ENCODE measurements at places on chromosomes 6 and 20.

DNA sequence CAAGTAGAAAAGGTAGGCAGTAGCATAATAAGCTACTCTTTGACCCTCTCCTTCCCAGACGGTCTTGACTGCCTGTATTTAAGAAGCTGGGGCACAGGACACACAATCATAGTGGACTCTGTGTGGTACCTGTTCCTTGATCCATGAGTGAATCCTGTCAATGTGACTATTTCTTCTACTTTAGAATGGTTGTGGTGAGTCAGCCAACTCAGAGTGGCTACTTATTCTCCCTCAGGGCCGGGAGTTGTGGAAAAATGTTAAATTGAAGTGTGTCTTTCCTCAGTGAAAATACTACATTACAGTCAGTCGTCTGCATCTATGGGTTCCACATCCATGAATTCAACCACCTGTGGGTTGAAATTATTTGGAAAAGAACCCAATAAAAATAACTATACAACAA is 30.8 kb upstream of the PREP start:
- no peak for DNase-seq

DNA sequence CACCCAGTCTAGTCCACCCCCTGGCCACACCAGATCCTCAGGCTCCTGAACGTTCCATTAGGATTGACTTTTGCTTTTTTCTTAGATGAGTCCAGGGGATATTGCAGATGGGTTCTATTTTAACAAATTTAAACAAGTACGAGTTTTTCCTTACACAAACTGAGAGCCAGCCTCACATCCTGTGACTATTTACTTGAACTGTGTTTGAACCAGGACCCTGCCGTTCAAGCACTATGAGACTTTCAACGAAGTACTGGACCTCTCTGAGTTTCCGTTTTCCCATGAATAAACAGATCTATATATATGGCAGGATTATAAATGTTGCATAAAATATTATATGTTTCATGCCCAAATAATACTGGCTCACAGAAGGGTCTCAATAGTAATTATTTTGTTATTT is 1.4 kb upstream of the METTL24 start:
- no peak for DNase-seq

GRCh38 chr6:37200085-37200484 is 30.1 kb downstream of the PIM1 start:
- DNase-seq, result no peak

DNA sequence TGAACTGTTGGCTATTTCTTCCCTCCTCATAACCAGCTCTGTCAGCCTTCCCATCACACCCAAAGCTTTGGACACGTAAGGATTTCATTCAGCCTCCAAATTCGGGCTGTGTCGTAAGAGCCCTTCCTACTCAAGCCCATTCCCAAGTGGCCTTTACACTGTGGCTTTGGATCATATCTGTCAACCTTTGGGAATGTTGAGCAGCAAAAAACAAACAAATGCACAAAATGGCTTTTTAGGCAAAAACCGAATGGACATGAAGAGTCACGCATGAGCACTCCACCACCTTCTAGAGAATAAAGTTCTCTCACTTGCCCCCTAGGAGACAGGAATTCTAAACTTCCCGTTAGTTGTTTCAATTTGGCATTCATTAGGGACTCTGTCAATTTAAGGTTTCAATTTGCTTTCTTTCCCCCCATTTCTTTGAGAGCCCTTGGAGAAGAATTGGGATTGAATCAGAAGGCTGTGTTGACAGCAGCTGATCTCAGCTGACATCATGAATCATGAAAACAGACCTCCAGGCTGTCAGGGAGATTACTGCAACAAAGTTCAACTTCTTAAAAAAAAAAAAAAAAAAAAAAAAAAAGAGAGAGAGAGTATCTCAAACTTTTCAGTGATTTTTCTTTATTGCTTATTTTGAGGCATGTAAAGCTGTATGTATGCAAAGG is 110.3 kb downstream of the BCAS1 start:
- DNase-seq, result no peak

DNA sequence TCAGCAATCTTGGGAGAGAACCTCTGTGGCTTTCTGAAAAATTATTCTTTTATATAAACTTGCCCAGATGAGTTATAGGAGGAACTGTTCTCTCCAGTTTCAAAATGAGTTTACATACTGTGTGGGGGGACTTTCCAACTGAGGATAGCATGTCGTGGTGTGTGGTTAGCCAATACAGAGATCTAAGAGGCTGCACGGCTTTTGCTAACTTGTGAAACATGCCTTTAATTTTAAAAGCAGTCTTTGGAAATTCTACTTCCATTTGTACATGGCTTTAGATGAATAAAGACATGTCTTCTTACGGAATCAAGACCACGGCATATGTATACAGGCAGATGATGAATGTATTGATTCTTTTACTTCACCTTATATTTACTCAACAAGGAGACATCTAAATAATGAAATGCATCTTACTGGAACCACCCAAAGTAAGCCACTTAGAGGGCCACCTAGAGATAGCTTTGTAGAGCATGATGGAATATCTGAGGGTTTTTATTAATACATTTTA is 39.8 kb downstream of the HIVEP1 start:
- DNase-seq, result no peak

- DNase-seq, result no peak
These were observed 595.5 kb downstream of the COL12A1 start for GRCh38 chr6:74610352-74610751.

- no peak for DNase-seq
These were observed 228.0 kb upstream of the TAB2 start for GRCh38 chr6:149089510-149089909.

DNA sequence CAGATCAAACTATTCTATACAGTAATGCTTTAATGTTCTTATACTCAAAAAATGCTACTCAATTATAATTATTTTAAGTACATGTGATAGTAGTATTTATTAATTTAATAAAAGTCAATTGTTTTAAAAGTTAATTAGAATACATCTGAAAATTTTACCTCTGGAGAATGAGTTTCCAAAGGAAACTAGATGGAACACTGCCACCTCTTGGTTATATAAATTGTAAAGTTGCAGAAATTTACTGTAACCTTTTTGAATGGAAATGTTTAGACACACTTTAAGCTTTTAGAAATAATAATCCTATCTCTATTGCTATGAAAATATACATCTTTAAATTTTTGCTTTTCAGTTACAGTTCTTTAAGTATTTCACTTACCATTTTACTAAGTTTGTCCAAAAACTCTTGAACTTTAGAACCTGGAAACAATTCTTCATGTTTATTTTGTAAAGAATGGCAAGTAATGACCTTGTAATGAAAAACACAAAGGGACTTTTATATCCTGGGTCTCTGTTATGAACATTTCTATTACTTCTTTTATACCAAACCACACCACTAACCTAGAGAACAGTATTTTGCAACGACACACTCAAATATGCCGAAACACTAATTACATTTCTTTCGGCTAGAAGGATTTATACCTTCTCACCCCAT is 10.9 kb upstream of the BMP5 start:
- no peak for DNase-seq

DNA sequence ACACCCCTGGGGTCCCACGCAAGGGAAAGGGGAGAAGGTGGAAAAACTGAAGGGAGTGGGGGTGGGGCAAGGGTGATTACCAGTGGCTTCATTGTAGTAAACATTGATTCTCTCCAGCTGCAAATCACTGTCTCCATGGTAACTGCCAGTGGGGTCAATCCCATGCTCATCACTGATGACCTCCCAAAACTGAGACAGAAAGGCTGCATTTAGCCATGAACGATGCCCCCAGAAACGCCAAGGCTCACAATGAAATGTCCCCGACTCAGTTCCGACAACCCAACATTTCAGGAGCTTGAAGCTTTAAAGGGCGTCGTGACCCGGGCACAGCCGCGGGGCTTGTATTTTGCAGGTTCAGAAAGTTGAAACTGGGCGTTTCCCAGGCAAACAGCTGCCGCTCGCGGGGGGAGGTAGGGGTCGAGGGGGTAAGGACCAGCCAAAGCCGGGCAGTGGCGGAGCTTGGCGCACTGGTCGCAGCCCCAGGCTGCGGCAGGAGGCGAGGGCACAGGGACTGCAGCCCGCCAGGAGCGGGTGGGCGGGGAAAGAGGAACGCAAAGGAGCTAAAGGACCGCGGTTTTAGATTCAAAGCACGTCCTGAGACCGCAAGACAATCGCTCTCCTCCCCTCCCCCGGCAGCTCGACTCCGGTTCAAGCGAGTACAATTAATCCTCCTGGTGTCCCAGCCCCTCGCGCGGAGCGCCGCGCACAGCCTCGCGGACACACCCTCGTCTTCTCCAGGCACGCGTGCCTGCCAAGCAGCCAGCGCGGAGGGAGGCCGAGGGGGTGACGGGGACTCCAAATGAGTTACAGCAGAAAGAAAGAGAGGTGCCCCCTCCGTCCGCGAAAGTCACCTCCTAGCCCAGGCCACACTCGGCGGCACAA is 731 bp downstream of the TUBB2B start:
- DNase-seq, result no peak

Measured in epithelial cell of prostate (primary cell).